Fibroblast of mammary gland (primary cell): ENCODE measurements at places on chromosomes 7 and 10.

- DNase-seq = no peak
Measured at GRCh38 chr10:60367024-60367423, 22.7 kb downstream of the ANK3 start.

- peak; percentile 62 for DNase-seq
Measured at GRCh38 chr7:75945297-75946168, 30.6 kb downstream of the POR start.

- no peak for DNase-seq
Measured at GRCh38 chr7:135114622-135115021, 33.2 kb upstream of the TMEM140 start.

DNA sequence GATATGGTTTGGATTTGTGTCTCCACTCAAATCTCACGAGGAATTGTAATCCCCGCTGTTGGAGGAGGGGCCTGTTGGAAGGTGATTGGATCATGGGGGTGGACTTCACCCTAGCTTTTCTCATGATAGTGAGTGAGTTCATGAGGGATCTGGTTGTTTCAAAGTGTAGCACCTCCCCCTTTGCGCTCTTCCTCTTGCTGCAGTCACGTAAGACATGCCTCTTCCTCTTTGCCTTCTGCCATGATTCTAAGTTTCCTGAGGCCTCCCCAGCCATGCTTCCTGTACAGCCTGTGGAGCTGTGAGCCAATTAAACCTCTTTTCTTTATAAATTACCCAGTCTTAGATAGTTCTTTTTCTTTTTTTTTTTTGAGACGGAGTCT, 17.1 kb downstream of the CDNF start:
- no peak for DNase-seq

GRCh38 chr10:6171881-6172695, 30.6 kb upstream of the PFKFB3 start:
- peak; percentile 98 for DNase-seq

GRCh38 chr10:98096316-98096715, 38.1 kb upstream of the R3HCC1L start:
- DNase-seq = no peak

DNA sequence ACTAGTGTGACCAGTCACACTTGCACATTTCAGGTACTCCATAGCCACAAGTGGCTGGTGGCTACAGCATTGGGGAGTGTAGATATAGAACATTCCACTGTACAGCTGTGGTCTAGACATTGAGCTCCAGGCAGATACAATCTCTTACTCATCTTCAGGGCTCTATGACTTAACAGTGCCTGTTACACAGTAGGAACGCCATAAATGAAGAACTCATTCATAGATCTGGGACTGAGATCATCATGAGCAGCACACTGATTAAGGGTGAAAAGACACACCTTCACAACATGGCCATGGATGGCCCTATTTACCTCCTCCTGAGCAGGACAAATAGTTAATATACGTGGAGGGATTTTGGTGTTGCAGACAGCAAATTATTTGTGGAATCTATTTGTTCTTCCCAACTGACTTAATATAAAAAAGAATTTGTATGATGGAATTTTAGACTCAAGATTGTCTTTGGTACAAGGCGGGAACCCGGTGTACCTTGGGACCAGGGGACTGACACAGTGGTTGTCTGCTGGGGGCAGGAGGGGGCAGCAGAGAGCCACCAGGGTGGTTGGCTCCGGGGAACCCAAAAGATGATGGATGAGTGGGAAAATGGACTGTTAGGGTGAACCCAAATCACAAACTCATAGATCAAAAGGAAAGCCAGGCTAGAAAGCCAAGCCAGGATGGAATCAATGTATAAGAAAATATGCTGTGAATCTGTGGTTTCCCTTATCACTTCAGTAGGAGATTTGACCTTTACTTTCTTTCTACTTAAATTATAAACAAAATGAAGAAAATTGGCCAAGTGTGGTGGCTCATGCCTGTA, 24.3 kb upstream of the CPA2 start:
- peak; percentile 35 for DNase-seq

DNA sequence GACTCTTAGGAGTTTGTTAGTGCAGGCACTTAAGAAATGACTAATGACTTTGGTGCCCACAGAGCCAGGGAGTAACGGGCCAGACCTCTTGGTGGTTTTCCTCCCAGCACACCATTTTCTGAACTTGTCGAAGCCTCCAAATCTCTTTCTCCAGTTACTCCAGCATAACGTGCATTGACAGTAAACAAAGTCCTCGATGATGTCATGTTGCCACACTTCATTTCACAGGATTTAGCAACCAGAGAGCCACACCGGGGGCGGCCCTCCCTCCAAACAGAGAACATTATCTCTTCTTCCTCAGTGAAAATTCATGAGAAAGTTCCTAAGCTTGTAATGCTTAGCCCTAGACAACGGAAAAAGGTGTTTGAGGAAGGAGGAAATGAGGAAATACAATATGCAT, 4.0 kb upstream of the SVOPL start:
- DNase-seq = no peak

DNA sequence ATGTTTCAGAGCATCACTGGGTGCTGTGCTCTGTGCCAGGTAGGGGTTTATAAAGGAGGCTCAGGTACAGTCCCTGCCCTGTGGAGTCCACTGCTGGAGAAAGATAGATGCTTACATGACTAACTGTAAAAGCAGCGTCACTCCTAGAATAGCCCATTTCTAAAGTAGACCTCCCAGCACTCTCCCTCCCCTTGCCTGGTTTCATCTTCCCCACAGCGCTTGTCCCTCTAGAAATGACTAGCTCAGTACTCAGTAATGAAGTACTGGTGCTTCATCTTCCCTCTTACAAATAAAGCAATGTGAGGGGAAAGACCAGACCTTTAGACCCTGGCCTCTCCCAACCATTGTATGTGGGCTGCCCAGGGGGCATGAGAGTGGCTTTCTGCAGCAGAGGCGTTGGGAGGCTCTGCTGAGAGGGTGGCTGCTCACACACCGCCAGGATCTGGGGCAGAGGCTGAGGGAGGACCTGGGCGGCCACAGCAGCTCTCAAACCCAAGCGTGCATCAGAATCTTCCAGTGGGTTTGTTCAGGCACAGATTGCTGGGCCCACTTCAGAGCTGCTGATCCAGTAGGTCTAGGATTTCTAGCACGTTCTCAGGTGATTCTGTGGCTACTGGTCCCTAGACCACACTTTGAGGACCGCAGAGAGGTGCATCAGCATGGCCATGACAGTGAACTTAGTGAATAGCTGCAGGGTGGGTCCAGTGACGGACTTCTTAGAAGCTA, 110.3 kb upstream of the ANLN start:
- DNase-seq = peak; percentile 31

DNA sequence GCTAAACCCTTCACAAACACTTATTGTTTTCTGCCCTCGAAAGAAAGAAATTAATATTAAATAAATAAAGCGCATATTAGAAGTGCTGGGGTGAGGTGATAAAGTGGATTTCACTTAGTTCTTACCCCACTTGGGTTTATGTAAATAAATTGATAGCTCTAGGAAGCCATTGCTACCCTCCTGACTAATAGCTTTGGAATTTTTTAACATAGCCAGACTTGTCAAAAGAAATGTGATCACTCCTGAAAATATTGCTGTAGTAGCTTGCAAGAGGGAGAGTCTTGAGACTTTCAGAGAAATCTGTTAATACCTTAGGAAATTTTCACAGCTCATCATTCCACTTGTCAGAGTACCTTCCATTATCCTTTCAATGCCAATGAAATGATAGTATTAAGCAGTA, 7.6 kb downstream of the ARL5B start:
- DNase-seq = peak; percentile 71

DNA sequence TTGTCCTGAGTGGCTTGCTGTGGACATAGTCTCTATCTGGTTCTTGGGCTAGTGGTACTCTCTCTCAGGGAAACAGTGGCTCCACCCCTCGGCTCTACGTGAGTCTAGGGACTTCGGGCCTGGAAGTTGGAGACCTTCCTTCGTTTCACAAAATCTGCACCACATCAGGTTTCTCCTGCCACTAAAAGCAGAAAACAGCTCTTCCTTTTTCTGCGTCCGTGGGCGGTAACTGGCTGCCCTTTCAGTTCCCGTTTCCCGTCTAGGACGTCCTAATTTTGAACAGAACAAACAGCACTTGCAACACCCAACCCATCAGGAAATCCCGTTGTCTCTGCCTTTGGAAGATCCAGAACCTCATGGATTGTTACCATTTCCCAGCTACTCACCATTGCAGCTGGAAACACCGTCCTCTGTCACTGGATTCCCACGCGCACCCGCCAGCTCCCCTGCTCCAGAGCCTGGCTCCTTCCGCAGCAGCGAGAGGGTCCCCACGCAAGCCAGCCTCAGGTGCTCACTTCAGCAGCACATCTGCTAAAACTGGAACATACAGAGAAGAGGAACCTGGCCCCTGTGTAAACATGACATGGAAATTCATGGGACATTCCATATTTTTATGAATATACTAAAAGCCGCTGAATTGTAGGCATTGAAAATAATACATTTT, 311.4 kb upstream of the AKR1E2 start:
- DNase-seq = peak; percentile 76

- DNase-seq = peak; percentile 32
Measured at GRCh38 chr10:94122211-94122610, 128.5 kb downstream of the PLCE1 start.

GRCh38 chr7:102122026-102122425, 164.6 kb upstream of the SH2B2 start:
- peak; percentile 53 for DNase-seq

DNA sequence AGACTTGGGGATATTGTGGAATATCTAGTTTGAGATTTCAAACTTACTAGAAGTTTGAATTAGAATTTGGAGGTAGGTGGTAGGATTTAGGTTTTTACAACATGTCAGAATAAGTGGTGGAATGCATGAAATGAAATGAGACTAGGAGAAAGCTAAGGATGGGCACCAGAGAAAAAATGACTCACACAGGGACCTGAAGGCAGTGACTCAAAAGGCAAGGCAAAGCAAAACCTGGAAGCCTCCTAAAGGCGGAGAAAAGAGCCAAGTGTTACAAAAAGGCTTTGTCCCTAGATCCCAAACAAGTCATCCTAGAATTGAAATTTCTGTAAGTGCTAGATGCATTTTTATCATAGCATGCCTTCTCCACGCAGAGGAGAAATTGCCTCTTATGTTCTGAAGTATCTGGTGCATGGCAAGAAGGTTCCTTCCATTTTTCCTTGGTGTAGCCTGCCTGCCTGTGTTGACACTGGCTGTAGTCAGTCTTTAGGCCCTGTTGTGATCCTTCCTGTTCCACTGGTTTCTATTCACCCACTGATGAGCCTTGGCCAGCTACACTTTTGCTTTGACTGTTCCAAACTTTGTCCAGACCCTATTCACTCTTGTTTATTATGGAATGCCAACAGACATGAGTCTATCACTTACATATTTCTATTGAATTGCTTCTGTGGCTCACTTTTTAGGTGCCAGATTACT, 109.3 kb downstream of the ETV1 start:
- peak; percentile 78 for DNase-seq

- DNase-seq = no peak
Measured at GRCh38 chr10:131854579-131855335, 46.1 kb upstream of the PPP2R2D start.

DNA sequence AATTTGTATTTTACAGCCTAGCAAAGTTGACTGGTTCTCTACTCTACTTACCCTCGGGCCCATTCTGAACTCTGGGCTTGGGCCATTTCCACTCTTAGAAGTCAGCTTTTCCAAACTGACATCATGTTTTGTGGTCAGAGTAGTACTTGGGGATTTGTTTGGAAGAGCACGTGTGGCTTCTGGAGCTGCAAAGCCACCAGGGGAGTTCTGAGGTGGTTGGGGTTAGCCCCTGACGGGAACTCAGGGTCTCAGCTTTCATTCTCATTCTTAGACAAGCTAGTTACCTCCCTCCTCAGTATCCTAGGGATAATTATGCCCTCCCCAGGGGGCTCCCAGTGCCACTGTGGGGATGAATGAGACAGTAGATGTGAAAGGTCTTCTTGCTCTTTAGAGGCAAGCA, 647.7 kb upstream of the GALNT17 start:
- no peak for DNase-seq

- no peak for DNase-seq
Measured at GRCh38 chr7:98254951-98255610, 3.0 kb upstream of the TECPR1 start.

DNA sequence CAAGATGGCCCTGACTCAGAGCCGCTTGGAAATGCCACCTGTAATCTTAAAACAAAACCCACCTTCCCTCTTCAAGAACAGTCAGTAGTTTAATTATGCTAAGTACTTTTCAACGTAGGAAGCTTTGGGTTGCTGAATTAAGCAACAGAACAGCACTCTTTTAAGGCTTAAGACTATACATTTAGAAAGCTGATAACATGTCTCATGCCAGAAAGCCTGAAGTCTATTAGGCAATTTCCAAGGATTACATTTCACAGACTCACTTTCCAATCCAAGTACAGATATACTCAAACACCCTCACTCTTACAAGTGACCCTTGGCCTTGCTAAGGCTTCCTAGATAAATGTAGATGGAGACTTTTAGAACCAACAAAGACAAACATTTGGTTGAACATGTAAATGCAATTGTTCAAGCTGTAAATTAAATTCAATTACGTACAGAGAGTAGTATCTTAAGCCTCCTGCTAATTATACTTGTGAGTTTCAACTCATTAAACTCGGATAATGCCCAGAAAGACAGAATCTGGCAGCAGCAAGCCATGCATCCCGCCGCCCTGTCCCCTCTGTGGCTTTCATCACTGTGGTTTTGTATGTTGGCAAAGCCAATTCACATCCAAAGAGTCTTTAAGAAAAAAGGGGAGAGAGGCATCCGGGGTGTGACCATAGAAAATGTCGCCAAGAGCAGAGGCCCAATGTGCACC, 283.1 kb upstream of the NRP1 start:
- no peak for DNase-seq

GRCh38 chr10:69051303-69051702, 36.6 kb upstream of the SRGN start:
- DNase-seq = peak; percentile 77

GRCh38 chr10:71939304-71939703, 24.9 kb upstream of the CHST3 start:
- no peak for DNase-seq

DNA sequence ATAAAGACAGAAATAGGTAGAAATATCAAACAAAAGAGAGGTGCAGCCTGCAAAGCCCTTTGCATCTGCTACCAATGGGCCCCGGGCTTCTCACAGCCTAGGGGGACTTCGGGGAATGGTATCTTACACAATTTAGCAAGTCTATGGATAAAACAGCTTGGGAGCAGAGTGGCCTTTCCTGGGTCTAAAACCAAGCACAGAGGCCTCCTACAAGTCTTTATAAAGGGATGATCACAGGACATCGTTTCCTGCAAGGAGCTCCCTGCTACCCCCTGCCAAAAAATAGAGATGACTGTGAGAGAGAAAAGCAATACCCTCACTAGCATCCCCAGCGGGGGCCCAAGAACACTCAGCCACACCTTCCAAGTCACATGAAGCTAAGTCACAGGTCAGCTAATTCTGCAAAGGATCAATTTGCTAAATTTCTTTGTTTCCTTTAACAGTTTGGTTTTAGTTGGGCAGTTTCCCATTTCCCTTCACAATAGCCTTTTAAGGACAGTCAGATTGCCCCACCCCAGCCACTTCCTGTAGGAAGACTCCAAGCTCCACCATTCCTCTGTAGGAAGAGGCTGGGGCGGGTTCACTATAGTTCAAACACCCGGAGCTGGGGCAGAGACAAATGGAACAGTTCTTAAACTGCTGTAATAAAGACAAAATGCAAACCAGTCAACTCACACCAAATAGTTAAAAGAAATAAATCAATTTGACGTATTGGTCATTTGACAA, 105.5 kb downstream of the SLIT1 start:
- no peak for DNase-seq

GRCh38 chr7:104603957-104604356, 275.6 kb downstream of the LHFPL3 start:
- DNase-seq = no peak
